ENCODE measurements at places on chromosomes 5 and 9. TPM values are rescaled to one million over a fixed set of nuclear protein-coding genes. Genes with fewer than 3 reads are reported as not detected.

RELL2 gene
- total RNA-seq = 2.1 TPM

ENTPD8 gene
- total RNA-seq = not detected

CTXN3 gene
- not detected for total RNA-seq

UGT3A2 gene
- not detected for total RNA-seq

CARTPT gene
- not detected for total RNA-seq

UAP1L1 gene
- total RNA-seq = 7.7 TPM

ANGPTL2 gene
- total RNA-seq = 125 TPM

PCDHB3 gene
- 0.55 TPM for total RNA-seq

ZFR gene
- total RNA-seq = 71.6 TPM
